ENCODE measurements at places on chromosomes 3 and 15. TPM values are rescaled to one million over a fixed set of nuclear protein-coding genes. Genes with fewer than 3 reads are reported as not detected.

FGF12 gene
- total RNA-seq, result not detected

GLDN gene
- not detected for total RNA-seq

DNA sequence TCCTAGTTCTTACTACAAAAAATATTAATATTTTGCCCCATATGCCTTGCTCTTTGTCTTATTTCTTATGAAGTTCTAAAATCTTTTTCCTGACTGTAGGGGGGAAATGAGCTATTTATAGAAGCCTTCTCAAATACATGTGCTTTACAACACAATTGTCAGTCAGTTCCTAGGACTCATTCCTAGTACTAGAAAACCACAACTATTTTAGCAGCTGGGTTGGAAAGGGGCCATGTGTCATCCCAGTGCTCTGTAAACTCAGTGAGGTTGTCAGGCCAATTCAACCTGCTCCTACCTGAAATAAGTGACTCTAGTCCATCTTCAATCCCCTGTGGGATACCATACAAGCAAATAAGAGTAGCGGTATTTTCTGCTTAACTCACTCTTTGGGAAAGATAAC, 153.8 kb downstream of the ULK4 start:
- H3K36me3 ChIP-seq, result peaks cover 18% of the 10 kb centered on the region
- H3K4me3 ChIP-seq, result no peak overlapping the region
- no peaks in the 10 kb centered on the region for H3K4me1 ChIP-seq
- DNase-seq, result no peak

GRCh38 chr15:100330221-100330620, 11.6 kb downstream of the ADAMTS17 start:
- no peak for DNase-seq
- H3K4me1 ChIP-seq, result peaks cover 36% of the 10 kb centered on the region
- no peaks in the 10 kb centered on the region for H3K27me3 ChIP-seq
- H3K36me3 ChIP-seq, result no peaks in the 10 kb centered on the region

DNA sequence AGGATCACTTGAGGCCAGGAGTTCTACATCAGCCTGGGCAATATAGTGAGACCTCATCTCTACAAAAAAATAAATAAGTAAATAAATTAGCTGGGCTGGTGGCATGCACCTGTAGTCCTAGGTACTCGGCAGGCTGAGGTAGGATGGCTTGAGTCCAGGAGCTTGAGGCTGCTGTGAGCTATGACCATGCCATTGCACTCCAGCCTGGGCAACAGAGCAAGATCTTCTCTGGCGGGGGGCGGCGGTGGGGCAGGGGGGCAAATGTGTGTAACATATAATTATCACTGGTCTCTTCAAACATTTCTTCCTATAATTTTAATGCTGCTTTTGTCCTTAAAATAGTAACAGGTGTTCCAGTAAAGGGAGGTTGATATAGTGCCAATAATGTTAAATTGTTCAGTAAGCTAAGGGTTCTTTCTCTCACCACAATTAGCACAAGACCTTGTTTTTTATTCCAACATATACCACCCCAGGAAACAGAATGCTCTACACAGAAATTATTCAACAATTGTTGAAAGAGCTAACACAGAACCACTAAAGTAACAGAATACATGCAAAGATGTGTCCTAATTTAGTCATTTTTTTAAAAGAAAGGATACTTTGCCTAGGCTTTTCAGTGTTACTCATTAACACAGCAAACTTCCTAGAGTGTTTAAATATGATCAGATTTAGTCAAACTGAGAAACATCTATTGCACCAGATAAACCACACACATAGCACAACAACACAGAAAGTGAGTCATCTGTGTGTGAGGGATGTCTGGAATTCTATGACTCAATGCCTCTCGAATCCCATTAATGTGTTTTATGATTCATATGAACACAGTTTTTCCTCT, 29.1 kb downstream of the ANKRD28 start:
- H3K27ac ChIP-seq, result no peak overlapping the region
- no peak overlapping the region for H3K4me3 ChIP-seq
- H3K4me1 ChIP-seq, result peaks cover 8% of the 10 kb centered on the region

GRCh38 chr3:159245871-159246270, 444.0 kb downstream of the MFSD1 start:
- H3K36me3 ChIP-seq, result no peaks in the 10 kb centered on the region
- DNase-seq, result no peak
- H3K27ac ChIP-seq, result no peak overlapping the region
- no peaks in the 10 kb centered on the region for H3K27me3 ChIP-seq
- H3K4me1 ChIP-seq, result no peaks in the 10 kb centered on the region

- no peak overlapping the region for H3K27ac ChIP-seq
- H3K36me3 ChIP-seq, result no peaks in the 10 kb centered on the region
- peaks cover 4% of the 10 kb centered on the region for H3K27me3 ChIP-seq
- DNase-seq, result no peak
These were observed 51.5 kb downstream of the EOMES start for GRCh38 chr3:27670619-27671018.
